Stimulated activated CD4-positive, alpha-beta T cell treated with anti-CD3 and anti-CD28 coated beads, Interleukin-1b, Interleukin-23, amount 100 ng/mL, for 1 hour (primary cell): ENCODE measurements at places on chromosomes 2 and 18.

- DNase-seq, result no peak
Measured at GRCh38 chr2:127670957-127671290, 4.4 kb downstream of the LIMS2 start.

- DNase-seq, result no peak
Measured at GRCh38 chr2:240179186-240179815, 38.8 kb upstream of the OTOS start.

DNA sequence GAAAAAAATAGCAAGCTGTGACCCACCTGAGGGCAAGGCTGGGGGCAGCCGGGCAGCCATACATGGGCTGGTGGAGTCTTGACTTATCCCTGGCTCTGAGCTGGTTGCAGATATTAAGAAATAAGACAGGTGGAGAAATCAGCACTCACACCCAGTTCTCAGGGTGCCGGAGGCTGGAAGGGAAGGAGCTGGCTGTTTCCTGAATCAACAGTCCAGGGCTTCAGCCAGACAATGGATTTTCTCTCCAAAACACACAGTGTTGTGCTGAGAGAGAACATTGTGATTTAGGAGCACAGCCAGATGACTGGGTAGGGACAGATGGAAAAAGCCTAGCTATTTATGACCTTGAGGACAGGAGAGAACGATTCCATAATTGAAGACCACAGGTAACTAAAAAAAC is 208.8 kb downstream of the LDLRAD4 start:
- DNase-seq, result no peak

DNA sequence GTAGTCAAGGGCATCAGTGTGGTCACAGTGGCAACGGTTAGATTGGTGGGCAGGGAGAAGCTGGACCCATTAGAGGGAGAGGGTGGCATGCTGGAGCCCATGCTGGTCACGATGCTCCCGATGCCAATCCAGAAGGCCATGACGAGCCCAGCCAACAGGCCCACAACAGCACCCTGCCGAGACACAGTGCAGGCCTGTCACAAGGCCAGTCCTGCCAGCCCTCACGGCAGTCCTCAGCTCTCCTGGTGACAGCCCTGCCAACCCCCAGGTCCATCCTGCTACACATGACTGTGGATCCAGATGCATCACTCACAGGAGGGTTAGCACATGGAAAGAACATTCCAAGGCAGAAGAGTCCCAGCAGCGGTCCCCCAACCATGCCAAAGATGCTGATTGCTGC is 10.2 kb upstream of the ATRAID start:
- no peak for DNase-seq

GRCh38 chr2:24521162-24521857 is 30.3 kb downstream of the NCOA1 start:
- DNase-seq, result no peak

GRCh38 chr2:26911911-26912861 is 58.3 kb upstream of the MAPRE3 start:
- DNase-seq, result no peak

GRCh38 chr2:44314362-44314761 is 39.1 kb downstream of the SLC3A1 start:
- DNase-seq, result no peak

DNA sequence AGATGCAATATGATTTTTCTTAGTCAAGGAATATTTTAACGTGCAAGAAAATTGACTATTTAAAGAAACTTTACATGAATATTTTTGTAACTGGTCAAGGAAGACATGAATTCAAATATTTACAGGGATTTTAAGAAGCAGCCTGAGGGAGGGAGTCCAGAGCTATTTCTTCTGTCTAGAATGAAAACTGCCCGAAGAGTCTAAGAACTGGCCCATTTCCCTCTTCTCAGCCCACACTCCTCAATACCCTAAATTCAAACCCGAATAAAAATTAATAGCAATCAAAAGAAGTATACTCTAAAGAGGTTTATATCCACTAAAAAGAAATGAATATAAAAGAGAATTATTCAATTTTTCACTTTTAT is 6.5 kb upstream of the NDUFV2 start:
- no peak for DNase-seq

- DNase-seq, result no peak
Measured at GRCh38 chr2:64380853-64381527, 73.0 kb upstream of the LGALSL start.

GRCh38 chr2:16438613-16439321 is 226.9 kb downstream of the CYRIA start:
- no peak for DNase-seq

- DNase-seq, result no peak
Measured at GRCh38 chr2:76692908-76693307, 829.3 kb downstream of the LRRTM4 start.

DNA sequence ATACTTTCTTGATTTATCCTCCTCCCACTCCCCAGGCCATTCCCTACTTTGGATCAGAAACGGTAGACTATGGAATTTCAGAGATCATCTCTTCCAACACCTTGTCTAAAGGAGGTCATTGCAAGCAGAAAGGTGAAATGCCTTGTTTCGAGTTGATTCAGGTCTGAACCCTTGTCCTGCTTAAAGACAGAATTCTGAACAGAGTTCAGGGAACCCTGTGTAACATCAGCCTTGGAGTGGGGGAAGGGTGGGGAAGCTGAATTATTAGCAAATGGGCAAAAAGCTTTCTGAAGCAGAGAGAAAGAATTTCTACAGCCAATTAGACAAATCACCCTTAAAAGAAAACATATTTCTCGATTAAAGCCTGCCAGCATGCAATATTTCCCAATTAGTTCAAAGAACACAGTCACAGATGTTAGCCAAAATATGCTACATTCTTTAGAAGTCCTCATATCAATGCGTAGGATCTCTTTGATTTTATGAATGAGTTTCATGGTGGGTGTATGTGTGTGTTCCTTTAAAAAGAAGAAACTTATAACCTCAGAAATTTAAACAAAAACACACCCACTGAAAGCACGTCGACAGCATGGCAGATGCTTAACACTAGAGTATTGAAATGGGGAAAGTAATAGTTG is 353.1 kb downstream of the RND3 start:
- no peak for DNase-seq

DNA sequence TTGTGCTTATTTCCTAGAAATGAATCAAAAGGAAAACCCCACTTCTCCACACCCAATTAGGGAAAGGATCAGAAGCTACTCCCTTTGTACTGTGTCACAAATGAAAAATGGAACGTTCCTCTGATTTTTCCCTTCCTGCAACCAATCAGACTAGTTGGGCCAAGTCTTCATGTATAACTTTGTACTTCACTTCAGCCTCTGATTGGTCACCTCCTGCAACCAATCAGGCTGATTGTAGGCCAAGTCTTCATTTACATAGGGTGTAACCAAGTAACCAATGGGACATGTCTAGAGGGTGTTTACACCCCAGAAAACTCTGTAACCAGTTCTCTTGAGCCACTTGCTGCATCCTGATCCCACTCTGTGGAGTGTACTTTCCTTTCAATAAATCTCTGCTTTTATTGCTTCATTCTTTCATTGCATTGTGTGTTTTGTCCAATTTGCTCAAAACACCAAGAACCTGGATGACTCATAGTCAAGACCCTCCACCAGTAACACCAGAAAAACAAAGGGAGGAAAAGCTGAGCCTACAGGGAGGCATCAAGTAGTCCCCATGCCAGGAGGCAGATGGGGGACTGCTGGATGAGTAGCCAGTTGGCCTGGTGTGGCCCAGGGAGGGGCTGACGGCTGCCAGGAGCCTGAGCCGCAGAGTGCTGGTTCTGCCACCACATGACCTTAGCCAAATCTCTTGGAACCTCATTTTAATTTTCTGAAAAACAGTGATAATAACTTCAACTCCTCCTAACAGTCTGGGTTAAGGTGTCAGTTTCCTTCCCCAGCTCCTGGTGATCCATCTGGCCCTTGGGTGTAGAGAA is 46.1 kb downstream of the SOWAHC start:
- no peak for DNase-seq

GRCh38 chr2:63846487-63846886 is 4.8 kb downstream of the UGP2 start:
- DNase-seq, result no peak

- no peak for DNase-seq
Measured at GRCh38 chr18:3758531-3758930, 308.6 kb downstream of the TGIF1 start.

- no peak for DNase-seq
Measured at GRCh38 chr18:7492385-7492784, 74.7 kb upstream of the PTPRM start.

DNA sequence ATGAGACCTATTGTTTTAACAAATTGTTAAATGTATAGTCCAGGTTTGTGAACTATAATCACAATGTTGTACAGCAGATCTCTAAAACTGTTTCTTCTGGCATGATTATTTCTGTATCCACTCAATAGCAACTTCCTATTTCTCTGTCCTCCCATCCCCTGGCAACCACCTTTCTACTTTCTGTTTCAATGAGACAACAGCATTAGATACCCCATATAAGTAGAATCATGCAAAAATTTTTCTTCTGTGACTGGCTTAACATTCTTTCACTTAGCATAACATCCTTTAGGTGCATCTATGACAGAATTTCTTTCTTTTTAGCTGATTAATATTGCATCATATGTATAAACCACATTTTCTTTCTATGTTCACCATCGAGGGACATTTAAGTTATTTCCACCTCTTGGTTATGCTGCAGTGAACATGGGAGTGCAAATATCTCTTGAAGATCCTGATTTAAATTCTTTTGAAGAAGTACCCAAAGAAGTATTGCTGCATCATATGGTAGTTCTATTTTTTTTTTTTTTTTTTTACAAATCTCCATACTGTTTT is 713.5 kb downstream of the LRP1B start:
- no peak for DNase-seq

- no peak for DNase-seq
Measured at GRCh38 chr2:81576713-81577112, 1272.2 kb upstream of the LRRTM1 start.

DNA sequence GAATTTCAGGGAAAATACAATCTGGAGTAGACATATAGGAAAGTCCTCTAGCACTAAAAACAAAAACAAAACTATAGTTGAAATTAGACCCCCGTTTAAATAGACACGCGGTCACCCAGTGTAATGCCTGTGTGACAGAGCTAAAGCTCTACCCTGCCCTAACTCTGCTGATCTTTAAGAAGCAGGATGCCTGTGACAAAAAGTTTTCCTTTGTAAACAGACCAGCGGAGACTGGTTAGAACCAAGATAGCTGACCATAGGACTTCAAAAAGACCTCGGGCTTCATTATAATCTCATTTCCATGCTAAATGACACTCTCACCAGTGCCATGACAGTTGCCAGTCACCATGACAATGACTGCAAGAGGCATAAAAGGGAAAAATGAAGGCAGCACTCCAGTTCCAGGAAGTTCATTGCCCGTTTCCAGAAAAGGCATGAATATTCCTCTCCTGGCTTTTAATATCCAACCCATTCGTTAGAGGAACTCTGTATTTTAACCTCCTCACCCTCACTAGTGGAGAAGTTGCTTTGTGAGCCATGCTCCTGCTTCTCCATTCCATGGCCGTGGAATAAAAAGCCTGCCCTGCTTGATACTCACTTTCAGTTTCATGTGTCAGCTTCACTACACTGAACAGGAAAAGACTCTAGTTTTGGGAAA is 157.2 kb upstream of the COPS8 start:
- DNase-seq, result no peak

DNA sequence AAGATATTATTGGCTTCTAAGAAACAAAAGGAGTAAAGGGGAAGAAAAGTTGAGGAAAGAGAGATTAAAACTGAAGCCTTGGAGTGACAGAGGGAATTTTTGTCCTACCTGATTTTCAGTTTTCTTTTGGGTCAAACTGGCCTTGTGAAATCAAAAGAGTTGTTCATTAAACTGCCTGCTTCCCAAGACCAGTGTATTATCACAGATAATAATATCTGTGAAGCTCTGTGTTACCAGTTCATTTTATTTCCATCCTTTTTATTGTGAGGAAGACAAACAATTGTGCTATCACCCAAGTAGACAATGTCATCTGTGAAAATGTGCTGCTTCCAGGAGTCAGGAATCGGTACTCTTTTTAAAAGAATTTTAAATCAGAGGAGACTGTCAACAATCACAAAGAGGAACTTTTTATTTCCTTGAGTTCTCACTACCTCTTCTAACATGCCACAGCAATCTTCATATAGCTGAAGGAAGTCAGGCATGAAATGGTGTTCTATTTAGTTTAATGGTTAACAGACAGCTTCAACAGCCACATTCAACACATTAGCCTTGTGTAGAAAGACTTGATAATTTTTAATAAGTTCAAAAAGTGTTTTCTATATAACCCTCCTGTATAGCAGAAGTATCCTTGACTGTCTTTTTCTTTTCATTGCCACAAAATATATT is 554.8 kb downstream of the PIK3C3 start:
- no peak for DNase-seq

GRCh38 chr2:183543222-183543621 is 419.0 kb downstream of the NUP35 start:
- DNase-seq, result no peak

DNA sequence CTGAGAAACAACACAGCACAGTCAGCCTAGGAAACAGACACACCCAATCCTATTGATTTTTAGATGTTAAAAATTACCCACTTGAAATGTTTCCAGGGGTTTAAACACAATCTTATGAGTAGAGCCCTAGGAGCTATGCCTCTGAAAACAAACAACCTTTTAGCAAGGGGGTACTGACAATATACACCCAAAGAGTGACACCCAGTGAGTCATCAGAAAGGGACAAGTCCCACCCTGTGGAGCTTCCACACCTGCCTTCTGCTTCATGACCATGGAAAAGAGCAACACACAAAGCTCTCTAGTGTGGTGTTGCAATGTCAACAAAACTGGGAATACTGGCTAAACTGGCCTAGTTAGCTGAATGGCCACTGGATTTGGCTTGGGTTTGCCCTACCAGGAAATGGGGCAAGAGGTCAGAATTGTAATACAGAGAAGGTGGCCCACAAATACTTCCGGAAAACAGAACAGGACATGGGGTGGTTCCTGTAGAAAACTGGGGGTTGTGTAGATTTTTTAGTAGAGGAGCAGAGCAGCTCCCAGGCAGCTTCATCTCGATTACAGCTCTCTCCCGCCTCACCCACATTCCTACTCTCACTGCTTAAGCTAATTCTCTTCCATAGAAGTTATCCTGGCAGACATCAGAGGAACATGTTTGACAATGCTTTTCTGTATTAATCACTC is 98.2 kb downstream of the GAREM1 start:
- no peak for DNase-seq
